ENCODE measurements at places on chromosomes 3 and 15. TPM values are rescaled to one million over a fixed set of nuclear protein-coding genes. Genes with fewer than 3 reads are reported as not detected.

Gene GRIP2
- total RNA-seq: 0.09 TPM

Gene MOBP
- total RNA-seq: not detected

Gene LIPC
- not detected for total RNA-seq

Gene LEKR1
- 0.59 TPM for total RNA-seq

Gene ADAMTSL3
- total RNA-seq: under 0.01 TPM

Gene CDHR4
- total RNA-seq: not detected

Gene TGM5
- total RNA-seq: not detected

Gene CYP1A2
- total RNA-seq: not detected

Gene ERC2
- total RNA-seq: 0.42 TPM

Gene PTH1R
- total RNA-seq: not detected

Gene LINGO1
- total RNA-seq: not detected

Gene PRR20G
- total RNA-seq: not detected

Gene HRH1
- 28.3 TPM for total RNA-seq

Gene MCTP2
- total RNA-seq: 25.3 TPM

Gene FHIT
- 1.2 TPM for total RNA-seq

Gene ATP8B4
- total RNA-seq: 0.42 TPM

Gene PLIN1
- 0.30 TPM for total RNA-seq

Gene CHST13
- not detected for total RNA-seq

Gene ATP13A5
- not detected for total RNA-seq

Gene SLC15A2
- 0.59 TPM for total RNA-seq

Gene SMCO1
- not detected for total RNA-seq

Gene NOX5
- 0.30 TPM for total RNA-seq

Gene FBXO40
- not detected for total RNA-seq

Gene REC114
- not detected for total RNA-seq

Gene ARGFX
- total RNA-seq: not detected

Data from smooth muscle cell of the umbilical artery (primary cell).